ENCODE measurements at places on chromosomes 4 and X. TPM values are rescaled to one million over a fixed set of nuclear protein-coding genes. Genes with fewer than 3 reads are reported as not detected.

The VSIG4 gene
- polyA plus RNA-seq: 105 TPM

The GPR143 gene
- not detected for polyA plus RNA-seq

The KLB gene
- not detected for polyA plus RNA-seq

The NAA15 gene
- polyA plus RNA-seq: 8.1 TPM

The USP11 gene
- 15.3 TPM for polyA plus RNA-seq

The MTMR8 gene
- polyA plus RNA-seq: 3.0 TPM

The FUNDC1 gene
- polyA plus RNA-seq: 24.2 TPM

The RBM3 gene
- 128 TPM for polyA plus RNA-seq

The WDR13 gene
- polyA plus RNA-seq: 337 TPM

The PDZD11 gene
- polyA plus RNA-seq: 57.8 TPM

The MCUB gene
- 4.1 TPM for polyA plus RNA-seq

The GPR173 gene
- polyA plus RNA-seq: 1.6 TPM

Data from aorta (tissue), 5 donors.